Midbrain (tissue), 1 donor: ENCODE measurements at places on chromosomes 4 and X.
A peak's percentile ranks its signal among the peaks of the same experiment; 100 is the strongest.

GRCh38 chr4:686413-687040, 2.4 kb downstream of the SLC49A3 start:
- no peak for DNase-seq

- no peak for DNase-seq
Observed at GRCh38 chrX:127708155-127708554, 344.0 kb downstream of the ACTRT1 start.

- DNase-seq, result peak; percentile 37
Observed at GRCh38 chrX:51496501-51497291, at the start of gene NUDT11. NUDT11 (minus strand) TSS chrX:51496592; CDS start chrX:51496444, 148 bp downstream.

GRCh38 chr4:17713779-17714178, 67.6 kb downstream of the FAM184B start:
- DNase-seq, result no peak

- DNase-seq, result no peak
Observed at GRCh38 chr4:32112891-32113290, 1392.7 kb downstream of the PCDH7 start.

DNA sequence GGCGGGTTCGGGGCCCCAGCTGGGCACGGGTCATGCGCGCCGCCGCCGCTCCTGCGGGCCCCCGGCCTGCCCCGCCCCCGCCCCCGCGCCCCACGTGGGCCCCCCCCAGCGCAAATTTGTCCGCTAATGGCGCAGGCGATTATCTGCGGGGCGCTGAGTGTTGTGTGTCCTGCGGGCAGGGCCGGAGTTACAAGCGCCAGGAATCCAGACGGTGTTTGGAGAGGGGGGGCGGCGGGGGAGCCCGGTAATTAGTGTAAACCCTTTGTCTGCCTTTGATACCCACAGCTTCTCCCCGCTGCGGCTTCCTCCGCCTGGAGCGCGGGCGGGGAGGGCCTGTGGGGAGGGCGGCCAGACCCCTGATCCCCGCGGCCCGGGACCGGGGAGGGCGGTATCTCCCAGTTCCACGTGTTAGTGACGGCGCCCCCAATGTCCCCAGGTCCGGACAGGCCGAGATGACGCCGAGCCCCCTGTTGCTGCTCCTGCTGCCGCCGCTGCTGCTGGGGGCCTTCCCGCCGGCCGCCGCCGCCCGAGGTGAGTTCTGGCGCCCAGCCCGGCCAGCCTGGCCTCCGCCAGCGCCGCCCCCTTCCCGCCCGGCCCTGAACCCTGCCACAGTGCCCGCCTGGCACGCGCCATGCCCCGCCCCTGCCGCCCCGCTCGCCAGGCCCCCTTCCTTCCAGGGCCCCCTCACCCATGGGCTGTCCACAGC, 761 bp downstream of the FGFRL1 start:
- no peak for DNase-seq

DNA sequence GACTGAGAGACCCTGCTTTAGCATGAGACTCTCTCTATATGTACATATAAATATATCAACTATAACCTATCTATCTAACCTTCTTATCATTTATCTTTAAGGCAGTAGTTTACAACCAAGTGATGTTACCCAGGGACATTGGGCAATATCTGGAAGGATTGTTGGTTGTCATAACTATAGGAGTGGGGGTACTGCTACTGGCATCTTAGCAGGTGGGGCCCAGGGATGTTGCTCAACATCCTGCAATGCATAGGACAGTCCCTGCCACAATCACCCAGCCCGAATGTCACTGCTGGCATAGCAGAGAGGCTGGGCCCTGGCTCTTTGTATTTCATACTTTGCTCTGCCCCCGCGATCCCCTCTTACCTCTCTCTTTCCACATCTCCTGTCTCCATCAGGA, 397.7 kb downstream of the IL15 start:
- DNase-seq, result no peak

DNA sequence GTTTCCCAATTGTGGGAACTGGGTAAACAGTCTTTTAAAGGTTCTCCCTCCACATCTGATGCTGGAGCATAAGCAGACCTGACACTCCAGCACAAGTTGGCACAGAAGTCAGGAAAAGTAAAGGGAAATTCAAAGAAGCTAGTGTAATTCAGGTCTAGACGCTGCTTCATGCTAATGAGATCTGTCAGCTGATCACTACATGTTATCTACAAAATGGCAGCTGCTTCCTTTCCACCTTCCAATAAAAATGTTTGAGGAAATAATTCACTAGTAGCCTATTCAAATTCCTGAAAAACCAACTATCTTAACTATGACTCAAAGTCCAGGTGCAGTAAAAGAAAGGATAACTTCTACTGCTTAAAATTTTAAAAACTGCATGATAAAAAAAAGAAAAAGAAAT, 29.3 kb downstream of the DCAF8L2 start:
- no peak for DNase-seq
